ENCODE measurements at places on chromosomes 2 and 18.

DNA sequence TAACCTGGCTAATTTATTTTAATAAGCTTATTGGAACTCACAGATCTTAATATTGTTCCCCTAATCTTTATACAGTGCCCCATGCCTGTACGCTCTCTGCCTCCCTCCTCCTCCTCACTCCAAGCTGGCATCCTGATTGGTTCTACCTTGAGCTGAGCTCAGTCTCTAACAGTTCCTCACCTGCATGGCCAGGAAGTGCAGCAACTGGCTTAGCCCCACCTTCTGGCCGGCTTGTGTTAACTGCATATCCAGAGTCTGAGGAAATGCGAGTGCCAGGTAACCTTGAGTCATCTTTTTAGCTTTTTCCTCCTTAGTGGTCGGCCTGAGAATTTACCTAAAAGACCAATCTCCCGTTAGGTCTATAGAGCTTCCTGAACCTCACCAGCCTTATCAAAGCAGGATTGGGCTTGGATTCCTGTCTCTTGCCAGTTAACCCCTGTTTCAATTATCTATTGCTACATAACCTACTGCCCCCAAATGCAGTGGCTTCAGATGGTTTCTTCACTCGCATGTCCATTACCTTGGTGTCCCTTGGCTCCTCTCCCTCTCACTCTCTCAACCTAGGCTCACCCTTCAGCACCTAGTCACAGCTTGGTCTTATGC, 89.5 kb upstream of the STK39 start:
- DNase-seq = no peak

GRCh38 chr18:26919627-26920026, 54.1 kb upstream of the AQP4 start:
- no peak for DNase-seq

DNA sequence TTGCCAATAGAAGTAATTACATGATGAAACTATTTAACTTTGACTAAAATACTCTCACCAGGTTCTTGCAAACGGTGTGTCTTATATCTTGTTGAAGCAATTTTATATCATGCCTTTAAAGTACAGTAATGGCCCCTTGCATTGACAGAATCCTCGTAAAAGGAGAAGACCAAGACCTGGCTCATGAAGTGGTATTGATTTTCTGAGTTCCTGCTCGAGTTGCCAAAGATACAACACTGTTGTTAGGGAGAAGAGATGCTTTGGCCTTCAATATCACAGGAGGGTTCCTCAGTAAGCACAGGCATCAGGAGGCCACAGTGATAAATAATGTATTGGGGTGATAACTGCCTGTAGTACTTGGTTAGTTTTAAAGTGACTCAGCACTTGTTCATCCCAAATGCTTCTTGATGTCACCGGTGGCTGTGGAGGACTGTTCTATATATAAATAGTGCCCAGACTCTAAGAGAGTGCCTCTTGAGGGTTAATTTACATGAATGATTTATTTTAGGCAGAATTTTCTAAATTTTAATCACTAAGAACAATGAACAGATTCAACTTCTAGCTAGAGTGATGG, 571.7 kb upstream of the FANCL start:
- no peak for DNase-seq

DNA sequence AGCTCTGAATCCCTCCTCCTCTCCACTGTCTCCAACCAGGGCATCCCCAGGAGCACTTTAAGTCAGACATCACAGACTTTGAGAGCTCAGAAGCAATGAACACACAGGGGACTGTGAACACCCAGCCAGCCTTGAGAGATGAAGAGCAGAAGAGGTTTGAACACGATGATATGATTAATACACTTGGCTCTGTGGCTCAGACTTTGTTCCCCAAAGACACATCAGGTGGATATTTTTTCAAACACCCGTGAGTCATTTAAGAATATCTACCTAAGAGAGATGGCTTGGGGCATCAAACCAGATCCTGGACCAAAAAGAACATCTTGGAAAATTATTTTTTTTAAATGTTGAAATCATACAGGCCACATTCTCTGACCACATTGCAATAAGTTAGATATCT, 134.9 kb upstream of the OTOS start:
- DNase-seq = no peak

GRCh38 chr2:134975281-134976009, 56.8 kb downstream of the CCNT2 start:
- no peak for DNase-seq

DNA sequence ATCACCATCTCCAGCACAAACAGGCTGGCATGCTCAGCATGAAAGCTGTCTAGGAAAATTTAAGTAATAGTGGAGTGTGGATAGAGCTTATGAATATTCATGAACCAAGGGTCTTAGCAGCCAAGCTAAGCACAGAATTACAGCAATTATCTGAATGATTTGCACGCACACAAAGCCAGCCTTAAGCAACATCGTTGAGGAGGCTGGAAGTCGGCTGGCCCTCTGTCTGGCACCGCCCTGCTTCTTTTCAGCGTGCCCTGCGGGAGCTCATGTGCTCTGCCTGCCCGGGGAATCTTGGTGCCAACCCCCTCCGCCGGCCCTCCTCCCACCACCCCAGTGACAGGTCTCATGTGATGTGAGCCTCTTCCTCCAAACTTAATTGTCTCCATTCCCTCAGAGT, 540.1 kb downstream of the CMPK2 start:
- no peak for DNase-seq

GRCh38 chr2:207525296-207525695, 4.5 kb upstream of the CREB1 start:
- DNase-seq = no peak

DNA sequence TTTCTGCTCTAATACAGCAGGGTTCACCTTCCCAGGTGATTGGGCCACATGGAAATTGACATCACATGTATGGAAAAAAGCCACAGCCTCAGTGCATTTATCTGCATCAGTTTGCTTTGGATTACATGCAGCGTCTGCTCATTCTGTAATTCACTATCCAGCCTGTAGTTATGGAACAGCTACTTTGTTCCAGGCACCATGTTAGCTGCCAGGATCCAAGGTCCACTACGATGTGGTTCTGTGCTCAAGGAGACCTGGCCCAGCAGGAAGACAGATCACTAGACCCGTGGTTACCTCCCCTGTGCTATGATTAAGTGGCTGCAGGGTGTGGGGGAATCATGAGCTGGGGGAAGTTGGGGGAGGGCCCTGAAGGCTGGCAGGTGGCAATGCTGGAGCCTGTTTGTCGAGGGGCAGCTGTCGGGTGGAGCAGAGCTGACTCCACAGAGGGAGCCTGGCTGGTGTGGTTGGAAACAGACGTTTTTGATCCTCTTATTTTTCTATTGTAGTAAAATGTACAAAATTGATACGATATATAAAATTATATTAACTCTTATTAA, 58.6 kb downstream of the TSHZ1 start:
- no peak for DNase-seq

DNA sequence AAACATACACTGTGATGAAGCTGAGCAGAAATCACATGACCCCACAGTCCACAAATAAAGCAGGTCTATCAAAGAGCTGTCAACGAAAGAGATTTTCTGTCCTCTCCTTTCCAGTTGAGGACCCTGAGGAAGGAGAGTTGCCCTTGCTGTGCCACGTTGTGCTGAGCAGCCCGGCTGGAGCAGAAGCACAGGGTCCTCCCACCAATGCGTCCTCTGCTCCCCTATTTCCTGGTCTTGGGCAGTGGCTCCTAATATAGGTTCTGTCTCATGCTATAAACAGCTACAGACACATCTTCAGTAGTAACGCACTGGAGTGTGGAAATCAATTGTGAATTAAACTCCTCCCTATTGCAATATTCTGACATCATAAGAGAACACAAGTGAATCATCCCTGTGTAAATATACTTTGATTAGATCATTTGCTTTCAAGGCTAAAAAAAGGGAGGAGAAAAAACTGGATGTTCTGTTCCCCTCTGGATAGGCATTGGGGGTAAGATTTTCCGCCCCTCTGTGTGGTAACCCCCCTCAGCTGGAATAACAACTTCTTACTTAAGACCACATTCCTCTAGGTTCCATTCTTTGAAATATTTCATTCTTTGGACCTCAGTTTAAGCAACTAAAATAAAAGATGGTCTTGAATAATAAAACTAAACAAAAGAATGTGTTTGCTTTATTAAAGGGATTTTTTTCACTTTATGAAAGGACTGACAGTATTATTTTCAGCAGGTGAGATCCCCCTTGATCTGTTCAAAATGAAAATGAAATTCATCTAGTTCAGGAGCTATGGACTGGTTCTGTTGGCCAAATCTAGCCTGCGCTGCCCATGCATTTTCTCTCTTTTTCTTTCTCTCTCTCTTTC, 8.3 kb upstream of the RHOB start:
- no peak for DNase-seq

DNA sequence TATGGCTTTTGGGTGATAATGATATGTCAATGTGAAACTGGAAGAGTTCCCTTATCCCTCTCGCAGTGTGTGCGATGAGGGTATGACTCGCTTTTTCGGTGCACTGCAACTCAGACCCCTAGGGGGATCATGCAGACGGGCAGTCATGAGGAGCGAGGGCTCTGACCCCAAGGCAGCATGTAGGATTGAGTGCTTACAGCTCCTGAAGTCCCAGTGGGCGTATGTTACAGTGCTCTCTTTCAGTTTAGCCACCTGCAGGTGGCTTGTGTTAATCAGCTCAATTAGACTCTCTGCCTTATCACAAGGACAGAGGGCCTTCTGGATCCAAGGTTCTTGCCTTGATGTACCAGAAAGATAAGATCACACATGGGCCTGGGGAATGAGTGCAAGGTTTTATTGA, 1269.9 kb upstream of the GYPC start:
- DNase-seq = no peak

GRCh38 chr2:230914886-230915285, 10.2 kb downstream of the GPR55 start:
- no peak for DNase-seq

GRCh38 chr2:60899230-60899891, 18.0 kb downstream of the REL start:
- DNase-seq = no peak

GRCh38 chr2:240397542-240397916, 37.9 kb upstream of the GPC1 start:
- no peak for DNase-seq

DNA sequence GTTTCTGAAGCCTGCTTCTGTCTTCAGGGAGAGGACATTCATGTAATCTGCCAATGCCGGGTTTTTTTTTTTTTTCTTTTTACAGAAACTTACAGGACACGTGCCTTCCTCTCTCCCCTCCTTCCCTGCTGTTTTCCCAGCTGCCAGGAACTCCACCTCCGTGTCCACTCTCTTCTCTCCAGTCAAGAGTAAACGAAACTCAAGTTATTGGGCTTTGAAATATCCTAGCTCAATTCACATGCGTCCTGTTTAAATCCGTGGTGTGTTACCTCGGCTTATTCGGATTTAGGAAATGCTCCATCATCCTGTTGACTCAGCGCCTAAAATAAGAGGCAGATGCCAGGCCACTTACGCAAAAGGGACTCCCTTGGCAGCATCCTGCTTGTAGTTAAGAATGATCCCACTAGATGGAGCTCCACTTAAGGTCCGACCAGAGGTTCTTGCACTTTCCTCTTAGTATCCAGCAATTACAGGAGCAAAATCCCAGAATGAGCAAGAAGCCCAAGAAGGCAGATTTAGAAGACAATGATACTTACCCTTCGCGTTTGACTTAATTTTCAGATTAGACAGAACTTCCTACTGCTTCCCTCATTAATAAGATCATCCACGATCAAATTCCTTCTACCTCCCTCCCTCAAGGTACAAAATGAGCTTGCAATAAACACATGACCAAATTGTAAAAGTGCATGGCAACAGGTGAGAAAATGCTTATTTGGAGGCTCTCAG, 97.2 kb upstream of the ZCCHC2 start:
- DNase-seq = peak; percentile 52

DNA sequence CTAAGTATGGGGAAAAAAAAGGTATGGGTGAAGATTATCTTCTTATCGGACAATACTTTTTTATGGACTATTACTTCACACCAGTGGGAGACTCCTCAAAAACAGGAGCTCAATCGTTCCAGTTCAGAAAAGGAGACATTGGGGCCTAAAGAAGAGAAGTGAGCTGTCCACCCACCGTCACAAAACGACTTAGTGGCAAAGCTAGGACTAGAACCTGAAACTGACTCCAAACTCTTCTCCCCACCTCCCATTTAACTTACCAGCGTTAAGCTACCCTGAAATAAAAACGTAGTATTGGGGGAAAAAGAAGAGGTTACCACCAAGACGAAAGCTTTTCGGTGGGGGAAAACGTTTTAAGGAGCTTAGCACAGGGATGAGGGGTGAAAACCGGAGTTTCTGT, 503 bp downstream of the GTF3C3 start:
- no peak for DNase-seq

GRCh38 chr2:8432706-8433336, 249.0 kb upstream of the ID2 start:
- no peak for DNase-seq

- DNase-seq = no peak
Measured at GRCh38 chr2:64678771-64679590, 25.3 kb upstream of the SERTAD2 start.

GRCh38 chr2:147374423-147374811, 470.4 kb upstream of the ACVR2A start:
- no peak for DNase-seq

DNA sequence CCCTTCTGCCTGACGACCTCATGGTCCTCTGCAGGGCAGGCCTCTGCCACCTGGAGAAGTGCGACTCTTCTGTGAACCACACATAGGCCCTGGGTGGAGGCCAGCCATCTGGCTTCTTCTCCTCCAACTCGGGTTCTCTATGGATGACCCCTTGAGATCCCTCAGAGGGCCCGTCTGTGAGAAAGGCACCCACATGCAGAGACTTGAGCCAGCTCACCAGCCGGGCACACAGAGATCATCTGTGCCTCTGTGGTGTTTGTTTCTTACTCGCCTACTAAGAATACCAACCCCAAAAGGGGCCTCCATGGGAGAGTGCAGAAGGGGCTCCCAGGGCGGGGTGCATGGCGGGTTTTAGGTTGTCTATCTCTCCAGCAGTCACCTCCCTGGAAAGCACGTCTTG, 176.5 kb upstream of the SALL3 start:
- no peak for DNase-seq

- DNase-seq = no peak
Measured at GRCh38 chr2:215784371-215784783, 229.0 kb downstream of the MREG start.

GRCh38 chr2:7523481-7524120, 606.4 kb downstream of the RNF144A start:
- no peak for DNase-seq

GRCh38 chr2:9057939-9058761, 54.7 kb upstream of the MBOAT2 start:
- no peak for DNase-seq
